CD4-positive, alpha-beta T cell treated with Interleukin-21 for 1 hour (primary cell): ENCODE measurements at places on chromosomes 13 and 19.
A peak's percentile ranks its signal among the peaks of the same experiment; 100 is the strongest.

DNA sequence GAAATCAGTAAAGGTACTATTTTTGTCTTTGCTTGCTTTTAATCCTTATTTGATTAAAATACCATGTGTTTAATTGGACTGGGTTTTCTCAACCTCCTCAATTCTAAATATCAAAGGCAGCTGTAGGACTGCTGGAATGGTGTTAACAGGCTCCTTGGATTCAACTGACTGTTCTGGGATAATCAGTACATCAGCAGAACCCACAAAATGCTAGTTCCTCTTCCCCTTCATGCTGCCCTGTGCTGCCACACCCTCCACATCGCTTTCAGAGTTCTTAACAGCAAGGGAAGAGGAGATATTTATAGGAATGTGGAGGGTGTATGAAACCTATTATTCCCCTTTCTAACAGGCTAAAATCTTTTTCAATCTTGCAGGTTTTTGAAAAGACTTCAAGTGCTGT, 82.4 kb downstream of the KCTD12 start:
- DNase-seq: no peak

DNA sequence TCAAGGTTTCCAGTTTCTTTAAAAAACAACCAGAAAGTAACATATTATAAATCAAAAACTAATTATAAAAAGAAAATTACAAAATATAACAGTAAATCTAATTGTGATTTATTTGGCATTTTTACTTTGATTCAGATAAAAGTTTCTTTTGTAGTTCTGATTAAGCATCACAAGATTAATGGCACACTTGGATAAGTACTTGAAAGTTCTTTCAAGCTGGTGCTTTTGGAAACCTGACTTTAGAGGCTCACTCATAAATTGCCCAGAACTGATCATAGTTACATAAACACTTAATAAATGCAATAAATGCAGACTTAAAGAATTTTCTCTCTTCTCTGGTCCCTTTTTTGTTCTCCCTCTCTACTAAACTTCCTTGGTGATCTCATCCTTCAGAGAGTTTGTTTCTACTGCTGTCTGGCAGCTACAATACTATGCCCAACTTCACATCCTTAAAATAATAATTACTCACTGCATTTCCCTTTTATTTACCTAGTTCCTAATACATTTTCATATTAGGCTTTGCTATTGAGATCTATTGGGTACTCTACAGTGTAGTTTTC, 1417.0 kb downstream of the EFNB2 start:
- no peak for DNase-seq

DNA sequence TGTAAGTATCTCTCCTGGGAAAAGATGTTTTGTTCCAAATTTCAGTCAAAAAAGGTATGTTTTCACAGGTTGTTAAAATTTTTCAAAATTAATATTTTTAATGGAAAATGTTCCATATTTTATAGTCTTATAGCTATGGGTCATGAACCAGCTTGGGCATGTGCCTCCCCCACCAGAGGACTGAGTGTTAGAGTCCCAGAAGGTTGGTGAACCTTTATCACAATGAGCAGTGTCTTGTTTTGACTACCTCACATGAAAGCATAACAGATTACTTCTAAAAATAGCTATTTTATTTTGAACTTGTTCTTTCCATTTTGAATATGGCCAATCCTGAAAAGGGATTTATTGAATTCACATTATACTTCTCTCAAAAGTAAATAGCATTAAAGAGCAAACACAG, 112.5 kb upstream of the TSC22D1 start:
- no peak for DNase-seq

GRCh38 chr13:109730812-109731335, 55.5 kb downstream of the IRS2 start:
- no peak for DNase-seq

- DNase-seq: peak; percentile 83
Observed at GRCh38 chr19:43755256-43755801, 567 bp upstream of the SMG9 start.

GRCh38 chr13:21616880-21617279, 12.9 kb upstream of the MICU2 start:
- DNase-seq: no peak

DNA sequence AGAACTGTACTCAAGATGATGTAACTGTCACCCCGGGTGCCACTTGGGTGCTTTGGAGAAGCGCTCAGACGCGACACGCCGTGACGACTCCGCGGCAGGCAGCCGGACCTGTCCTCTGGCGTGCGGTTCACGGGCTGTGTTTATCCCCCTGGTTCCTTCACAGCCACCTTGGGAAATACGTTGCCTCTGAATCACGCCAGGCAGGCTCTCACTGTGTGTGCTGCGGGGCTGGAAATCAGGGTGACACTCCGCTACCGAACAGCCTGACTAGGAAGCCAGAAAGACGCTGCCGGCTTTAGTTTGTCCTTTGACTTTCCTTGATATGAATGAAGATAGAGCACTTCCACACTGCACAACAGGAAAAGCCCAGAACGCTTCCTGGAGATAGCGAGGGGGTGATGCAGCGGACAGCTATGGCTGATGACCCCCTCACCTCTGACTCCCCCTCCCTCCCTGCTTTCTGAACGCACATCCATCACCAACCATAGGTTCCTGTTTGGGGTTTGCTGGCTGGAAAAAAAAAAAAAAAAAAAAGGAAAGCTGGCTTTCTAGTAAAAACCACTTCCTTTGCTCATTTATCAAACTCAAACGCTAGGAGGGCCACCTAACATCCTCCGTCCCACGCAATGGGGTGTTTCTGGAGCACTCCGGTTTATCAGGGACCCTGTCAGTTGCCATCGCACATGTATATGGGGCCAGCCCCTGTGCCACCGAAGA, 3.7 kb upstream of the GP6 start:
- DNase-seq: peak; percentile 27

DNA sequence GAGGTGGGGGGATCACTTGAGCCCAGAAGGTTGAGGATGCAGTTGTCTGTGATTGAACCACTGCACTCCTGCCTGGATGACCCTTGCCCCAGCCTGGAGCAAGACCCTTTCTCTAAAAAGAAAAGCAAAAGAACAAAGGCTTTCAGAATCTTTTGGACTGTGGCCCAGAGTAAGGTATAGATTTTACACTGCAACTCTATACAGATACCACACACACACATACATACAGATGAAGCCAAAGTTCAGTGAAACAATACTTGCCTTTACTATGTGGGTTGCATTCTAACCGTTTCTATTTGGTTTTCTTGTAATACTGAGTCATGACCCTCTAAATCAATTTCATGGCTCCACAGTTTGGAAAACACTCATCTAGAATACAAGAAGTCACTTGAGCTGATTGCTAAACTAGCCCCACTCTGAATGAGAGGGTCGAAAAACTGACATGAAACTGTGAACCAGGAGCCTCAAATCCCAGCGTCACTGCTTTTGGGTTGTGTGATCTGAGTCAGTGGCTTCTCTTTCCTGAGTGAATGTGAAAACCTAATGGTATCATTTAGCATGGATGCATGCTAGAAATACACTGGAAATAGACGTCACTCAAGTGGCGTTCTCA, 756.1 kb downstream of the UQCRFS1 start:
- DNase-seq: no peak

DNA sequence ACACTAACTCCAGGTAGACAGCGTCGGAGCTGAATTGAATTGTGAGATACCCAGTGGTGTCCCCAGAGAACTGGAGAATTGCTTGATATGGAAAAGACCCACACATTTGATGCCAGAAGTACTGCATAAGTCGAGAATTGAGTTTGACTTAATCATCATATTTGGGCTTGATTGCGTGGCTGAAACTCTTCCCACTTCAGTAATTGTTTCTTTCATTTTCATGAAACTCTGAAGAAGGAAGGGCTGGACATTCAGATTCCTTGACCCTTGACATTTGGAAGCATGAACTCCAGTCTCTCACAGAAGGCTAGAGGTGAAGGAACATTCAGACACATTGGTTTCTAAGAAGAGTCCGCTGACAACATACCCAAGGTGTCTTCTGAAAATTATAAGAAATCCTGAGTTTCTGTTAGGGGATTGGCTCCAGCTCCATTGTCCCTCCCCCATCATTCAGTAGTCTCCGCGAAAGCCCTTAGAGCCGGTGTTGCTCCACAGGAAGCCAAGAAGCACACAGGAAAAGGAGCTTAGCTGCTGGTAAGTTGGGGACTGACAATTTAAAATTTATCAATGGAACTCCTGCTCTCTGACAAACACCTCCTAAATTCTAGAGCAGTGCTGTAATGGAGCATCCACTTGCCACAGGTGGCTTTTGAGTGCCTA, at the start of gene FPR2:
FPR2 (plus strand) TSS at position 484 of the 660 bp plus-strand sequence. CDS start 7,479 bp downstream, outside the sequence.
- no peak for DNase-seq

DNA sequence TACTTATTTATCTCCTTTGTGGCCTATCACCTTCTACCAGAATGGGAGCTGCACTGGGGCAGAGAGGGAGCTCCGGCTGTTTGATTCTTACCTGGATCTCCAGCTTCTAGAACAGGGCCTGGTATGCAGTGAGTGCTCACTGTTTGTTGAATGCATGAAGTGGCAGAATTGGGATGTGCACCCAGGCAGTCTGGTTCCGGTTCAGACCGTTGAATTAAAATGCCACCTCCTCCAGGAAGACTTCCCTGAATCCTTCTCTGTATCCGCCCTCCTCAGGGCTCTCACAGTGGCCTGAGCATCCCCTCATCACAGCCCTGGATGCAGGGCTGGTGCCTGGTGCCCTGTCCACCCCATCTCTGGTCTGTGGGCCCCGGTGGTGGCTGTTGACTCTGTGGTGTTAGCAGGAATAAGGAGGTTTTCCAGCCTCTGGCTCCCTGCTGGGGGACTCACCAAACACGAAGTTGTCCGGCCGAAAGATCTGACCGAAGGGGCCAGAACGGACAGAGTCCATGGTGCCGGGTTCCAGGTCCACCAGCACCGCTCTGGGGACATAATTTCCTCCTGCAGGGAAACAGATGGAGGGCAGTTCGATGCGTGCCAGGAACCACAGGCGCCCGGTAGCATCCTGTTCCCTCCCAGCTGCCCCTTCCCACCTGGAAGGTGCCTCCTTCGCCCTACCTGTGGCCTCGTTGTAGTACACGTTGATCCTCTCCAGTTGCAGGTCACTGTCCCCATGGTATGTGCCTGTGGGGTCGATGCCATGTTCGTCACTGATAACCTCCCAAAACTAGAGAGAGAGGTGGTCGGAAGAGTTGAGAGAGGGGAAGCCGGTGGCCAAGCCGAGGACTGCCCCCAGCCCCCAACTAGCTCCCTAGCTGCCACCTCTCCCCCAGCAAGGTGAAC, 1.0 kb downstream of the TUBB4A start:
- no peak for DNase-seq

- DNase-seq: no peak
Observed at GRCh38 chr13:91295712-91296410, 51.6 kb upstream of the MIR17HG start.

- no peak for DNase-seq
Observed at GRCh38 chr19:7159105-7159933, 89.8 kb downstream of the ZNF557 start.

DNA sequence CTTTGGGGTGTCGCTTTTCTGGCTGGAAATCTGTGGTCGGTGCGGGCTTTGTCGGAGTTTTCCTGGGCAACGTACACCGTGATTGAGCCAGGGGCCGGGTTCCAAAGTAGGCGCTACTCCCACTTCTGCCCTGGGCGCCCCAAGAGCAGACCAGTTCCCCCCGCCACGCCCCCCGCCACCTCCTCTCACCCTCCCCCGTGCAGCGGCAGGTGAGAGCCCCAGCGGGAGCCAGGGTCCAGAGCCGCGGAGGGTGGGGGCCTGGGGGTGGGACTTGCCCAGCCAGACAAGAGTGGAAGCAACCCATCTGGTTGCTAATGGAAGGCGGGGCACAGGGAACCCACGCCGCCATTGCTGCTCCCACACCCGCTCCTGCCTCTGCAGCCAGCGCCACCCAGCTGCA, 2195.9 kb downstream of the PCDH9 start:
- no peak for DNase-seq
